Cortex of kidney (tissue), 1 donor: ENCODE measurements at places on chromosomes 11 and 22.

GRCh38 chr11:135002236-135002635, 590.2 kb upstream of the B3GAT1 start:
- no peak for DNase-seq

- no peak for DNase-seq
These were observed 2.6 kb upstream of the NAALADL1 start for GRCh38 chr11:65060913-65061408.

- DNase-seq = no peak
These were observed 54.3 kb downstream of the SYTL2 start for GRCh38 chr11:85756401-85757200.

GRCh38 chr11:108239076-108239475, 16.2 kb downstream of the ATM start:
- DNase-seq = no peak

GRCh38 chr11:111878385-111878848, 548 bp downstream of the FDXACB1 start:
- DNase-seq = no peak

GRCh38 chr11:124415356-124415923, 9.2 kb downstream of the OR8B4 start:
- no peak for DNase-seq
